ENCODE measurements at places on chromosomes 6 and 20.

DNA sequence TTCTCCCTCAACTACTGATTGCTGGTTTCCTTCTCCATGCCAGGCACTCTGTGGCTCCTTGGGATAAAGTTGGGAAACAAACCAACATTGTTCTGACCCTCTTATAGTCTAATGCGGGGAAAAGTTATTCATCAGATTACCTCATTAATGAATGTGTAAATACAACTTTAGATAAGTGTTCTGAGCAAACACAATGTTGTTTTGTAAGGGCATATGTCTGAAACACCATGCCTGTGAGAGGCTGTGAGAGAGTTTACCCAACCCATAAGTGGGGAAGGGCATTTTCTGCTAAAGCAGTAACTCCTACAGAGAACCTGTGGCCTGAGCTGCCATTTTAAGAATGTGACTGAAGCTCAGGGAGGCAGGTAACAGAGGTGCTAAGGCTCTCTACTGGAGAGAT is 283.5 kb downstream of the KHDC1L start:
- no peak for DNase-seq

- DNase-seq, result no peak
Measured at GRCh38 chr6:43722920-43723545, 35.4 kb upstream of the MRPS18A start.

DNA sequence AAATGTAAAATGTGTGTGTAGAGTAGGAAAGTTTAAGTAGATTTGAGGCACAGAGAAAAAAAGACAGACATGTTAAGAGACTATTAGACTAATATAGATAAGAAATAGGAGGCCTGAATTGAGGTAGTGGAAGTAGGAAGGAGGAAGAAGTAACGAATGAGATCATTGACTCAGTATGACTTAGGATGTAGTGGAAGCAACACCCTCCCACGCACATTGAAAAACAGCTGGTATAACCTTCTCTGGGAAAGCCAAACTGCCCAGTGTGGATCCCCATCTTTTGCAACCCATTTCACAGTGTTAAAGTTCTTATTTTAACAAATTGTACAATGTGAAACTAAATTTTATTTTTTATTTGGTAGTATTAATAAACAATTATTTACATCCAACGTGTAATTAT is 89.1 kb downstream of the GRIK2 start:
- no peak for DNase-seq

- DNase-seq, result no peak
Measured at GRCh38 chr6:158223926-158224325, 55.8 kb downstream of the GTF2H5 start.

- peak; percentile 51 for DNase-seq
Measured at GRCh38 chr20:53070706-53071392, 98.7 kb downstream of the TSHZ2 start.

DNA sequence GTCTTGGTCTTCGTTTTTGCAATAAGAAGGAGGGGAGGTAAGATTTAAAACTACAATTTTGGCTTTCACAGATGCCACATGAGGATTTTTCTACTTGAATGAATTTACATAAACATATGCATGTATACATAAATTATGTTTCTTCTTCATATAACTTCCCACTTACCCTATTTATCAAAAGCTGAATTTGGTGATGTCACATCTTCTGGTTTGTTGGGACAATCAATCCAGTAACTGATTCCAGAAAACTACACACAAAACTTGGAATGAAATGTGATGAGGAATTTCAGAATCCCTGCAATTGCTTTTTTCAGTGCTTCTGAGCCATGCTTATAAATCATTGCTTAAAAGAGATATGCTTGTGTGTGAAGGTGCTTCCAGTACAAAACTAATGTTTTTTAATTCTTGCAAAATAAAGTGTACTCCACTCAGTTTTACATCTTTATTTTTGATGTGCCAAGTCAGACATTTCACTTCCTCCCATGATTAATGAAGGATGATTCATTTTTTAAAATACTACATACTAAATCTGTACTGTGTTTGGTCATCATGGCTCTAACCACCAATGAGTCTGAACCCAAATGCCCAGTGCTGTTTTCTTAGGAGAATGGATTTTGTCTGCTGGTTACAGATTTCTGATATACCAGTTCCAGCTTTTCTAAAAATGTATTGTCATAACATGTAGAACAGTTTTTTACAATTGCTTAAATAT is 32.1 kb upstream of the RIN2 start:
- DNase-seq, result no peak

GRCh38 chr6:70834520-70834919 is 122.3 kb downstream of the B3GAT2 start:
- DNase-seq, result no peak

- DNase-seq, result peak; percentile 21
Measured at GRCh38 chr6:75934643-75935472, 137.6 kb downstream of the IMPG1 start.

DNA sequence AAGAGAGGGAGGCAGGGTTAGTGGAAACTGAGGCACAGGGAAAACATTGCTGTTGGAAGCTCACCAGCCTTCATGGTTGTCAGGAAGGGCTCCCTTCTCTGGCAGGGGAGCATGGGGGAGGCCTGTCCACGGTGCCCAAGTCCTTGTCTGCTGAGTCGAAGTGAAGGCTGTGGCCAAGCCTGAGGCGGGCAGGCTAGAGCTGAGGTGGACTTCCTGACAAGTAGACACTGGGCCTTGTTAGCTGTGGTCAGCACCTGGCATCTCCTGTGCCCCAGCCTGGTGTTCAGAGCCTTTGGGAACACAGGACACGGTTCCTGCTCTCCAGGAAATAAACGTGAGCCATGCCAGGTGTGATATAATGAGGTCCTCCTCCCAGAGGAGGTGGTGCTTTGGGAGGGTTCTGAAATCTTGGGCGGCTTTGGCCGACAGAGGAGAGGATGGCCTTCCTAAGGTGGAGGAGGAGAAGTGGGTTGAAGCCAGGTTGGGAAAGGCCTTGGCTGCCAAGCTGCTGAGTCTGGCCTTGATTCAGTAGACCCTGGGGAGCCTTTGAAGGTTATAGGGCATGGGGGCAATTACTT is 138.4 kb upstream of the RNF24 start:
- no peak for DNase-seq

DNA sequence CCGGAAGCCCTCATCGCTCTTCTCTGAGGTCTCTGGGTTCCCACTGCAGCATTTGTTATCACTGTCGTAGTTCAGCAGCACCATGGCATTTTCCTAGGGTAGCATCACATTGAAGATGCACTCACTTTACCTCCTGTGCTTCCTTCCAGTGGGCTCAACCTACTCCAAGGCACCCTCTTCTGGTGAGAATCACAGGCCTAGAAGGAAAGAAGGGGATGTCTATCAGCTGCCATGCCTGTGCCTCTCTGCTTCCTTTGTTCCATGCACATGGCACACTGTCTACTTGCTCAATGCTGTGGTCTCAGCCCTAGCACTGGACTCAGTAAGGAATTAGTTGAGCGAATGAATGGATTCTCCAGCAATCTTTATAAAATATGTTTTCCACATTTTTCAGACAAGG is 22.6 kb downstream of the CST4 start:
- DNase-seq, result no peak

DNA sequence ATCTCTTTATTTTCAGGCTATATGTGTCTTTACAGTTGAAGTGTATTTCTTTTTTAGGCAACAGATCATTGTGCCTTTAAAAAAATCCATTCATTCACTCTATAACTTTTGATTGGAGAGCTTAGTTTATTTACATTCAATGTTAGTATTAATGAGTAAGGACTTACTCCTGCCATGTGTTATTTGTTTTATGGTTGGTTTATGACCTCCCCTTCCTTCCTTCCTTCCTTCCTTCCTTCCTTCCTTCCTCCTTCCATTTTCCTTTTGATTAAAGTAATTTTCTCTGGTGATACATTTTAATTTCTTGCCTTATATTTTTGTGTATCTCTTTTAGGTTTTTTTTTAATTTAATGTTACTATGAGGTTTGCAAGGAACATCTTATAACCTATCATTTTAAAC is 1005.3 kb upstream of the EPHA7 start:
- no peak for DNase-seq

DNA sequence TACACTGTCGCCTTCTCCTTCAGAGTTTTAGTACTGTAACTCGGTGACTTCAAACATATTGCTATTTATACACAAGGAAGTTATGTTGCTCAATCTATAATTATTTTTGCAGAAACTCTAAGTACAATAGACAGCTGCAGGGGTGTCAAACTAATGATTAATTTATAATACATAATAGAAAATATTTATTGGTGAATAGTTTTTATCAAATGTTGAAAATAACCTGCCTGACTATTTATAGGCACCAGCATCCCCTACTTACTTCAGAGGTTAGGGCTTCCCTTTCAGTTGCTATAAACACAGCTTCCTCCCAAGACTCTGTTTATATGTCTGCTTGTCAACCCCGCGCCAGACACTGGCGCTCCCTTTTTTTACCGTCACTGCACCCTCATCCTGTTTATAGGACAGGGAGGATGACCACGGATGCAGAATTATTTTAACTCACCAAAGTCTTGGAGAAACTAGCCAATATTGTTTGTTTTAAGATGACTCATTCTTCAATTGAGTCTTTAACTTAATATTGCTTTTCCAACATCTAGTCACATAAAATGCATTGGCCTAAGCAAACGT is 225.0 kb downstream of the ALDH8A1 start:
- DNase-seq, result no peak

- no peak for DNase-seq
Measured at GRCh38 chr6:83459663-83460062, 28.8 kb upstream of the ME1 start.

DNA sequence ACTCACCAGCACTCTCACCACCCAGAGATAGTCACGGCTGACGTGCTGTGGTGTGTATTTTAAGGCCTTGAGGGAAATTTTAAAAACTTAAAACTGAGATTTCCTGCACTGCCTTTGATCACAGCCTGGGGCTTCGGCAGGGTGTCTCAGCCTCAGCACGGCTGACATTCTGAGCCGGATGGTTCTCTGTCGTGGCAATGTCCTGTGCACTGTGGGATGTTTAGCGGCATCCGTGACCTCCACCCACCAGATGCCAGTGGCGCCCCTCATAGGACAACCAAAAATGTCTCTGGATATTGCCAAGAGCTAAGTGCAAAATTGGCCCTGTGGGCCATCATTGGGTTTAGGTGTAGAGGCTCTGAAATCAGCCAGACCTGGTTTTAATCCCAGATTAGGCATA is 142.2 kb upstream of the KCNG1 start:
- DNase-seq, result no peak

GRCh38 chr6:134529921-134530320 is 212.0 kb upstream of the SGK1 start:
- no peak for DNase-seq

DNA sequence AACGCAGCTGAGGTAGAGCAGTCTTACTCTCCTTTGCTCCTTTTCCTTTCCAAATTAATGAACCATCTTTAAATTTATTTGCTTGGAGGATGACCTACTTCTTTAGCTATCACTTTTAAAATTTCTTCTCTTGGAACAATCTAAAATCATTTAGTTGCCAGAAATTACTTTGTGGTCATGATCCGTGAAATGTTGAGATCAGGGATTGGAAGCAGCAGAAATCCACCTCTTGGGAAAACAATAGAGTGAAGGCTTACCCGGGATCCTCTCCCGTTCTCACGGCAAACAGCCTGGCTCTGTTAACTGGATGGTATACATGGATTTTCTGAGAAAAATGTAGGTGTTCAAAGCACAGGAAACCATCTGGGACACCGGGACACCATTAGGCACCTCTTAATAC is 7.7 kb downstream of the AKAP12 start:
- DNase-seq, result no peak

GRCh38 chr6:161228921-161229591 is 44.8 kb downstream of the AGPAT4 start:
- no peak for DNase-seq

DNA sequence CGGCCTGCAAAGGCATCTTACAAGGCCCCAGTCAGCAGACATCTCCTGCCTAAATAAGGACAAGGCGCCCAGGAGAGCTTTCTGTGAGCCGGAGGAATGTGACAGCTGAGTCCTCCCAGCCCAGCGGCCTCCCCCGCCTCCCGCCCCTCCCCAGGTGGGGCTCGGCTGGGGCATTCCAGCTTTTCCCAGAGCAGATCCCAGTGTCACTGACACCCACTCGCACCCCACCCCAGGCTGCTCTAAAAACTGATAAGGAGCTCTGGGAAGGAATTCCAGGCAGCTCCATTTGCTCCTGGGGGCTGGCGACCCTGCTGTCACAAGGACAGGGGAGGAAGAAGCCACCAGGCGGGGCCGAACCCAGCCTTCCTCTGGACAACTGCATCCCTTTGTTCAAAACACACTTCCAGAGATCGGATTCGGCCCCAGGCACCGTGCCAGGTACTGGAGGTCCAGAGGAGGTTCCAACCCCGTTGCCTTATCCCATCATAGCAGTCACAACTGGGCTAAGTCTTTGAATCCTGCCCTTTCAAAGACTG is 49.7 kb downstream of the JPH2 start:
- no peak for DNase-seq

GRCh38 chr20:31475472-31476293 is 595 bp downstream of the REM1 start:
- DNase-seq, result no peak

GRCh38 chr6:18425218-18425617 is 38.1 kb downstream of the RNF144B start:
- DNase-seq, result no peak

GRCh38 chr6:133955582-133956415 is 2.8 kb downstream of the TBPL1 start:
- DNase-seq, result no peak

DNA sequence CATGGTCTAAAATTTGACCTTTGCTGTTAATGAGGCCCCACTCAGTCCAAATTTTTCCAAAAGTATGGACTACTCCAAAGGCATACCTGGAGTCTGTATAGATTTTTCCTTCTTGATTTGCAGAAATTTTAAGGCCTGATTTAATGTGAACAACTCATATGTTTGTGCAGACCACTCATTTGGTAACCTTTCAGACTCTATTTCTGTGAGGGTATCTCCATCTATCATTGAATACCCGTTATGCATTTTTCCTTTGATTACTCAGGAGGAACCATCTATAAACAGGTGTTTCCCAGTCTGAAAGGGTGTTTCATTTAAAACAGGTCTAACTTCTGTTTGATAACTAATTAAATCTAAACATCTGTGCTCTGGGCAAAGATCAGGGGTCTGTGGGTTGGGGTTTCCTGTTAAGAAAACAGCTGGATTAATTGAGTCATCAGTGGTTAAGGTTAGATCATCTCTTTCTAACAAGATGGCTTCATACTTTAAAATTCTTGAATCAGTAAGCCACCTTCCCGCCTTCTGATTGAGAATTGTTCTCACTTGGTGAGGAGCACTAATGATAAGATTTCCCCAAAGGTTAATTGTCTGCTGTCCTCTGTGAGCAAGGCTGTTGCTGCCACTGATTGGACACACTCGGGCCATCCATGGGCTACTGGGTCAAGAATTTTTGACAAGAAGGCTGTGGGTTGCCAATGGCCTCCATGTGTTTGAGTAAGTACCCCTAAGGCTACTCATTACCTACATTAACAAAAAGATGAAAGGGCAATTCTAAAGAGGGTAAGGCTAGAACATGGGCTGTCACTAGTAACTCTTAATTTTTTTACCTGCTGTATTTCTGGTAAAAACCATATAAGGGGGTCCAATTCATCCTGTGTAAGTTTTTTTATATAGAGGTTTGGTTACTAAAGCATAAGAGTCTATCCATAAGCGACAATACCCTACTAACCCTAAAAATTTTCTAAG is 24.1 kb downstream of the HLA-B start:
- no peak for DNase-seq

- no peak for DNase-seq
Measured at GRCh38 chr6:150683320-150683719, 83.6 kb downstream of the PLEKHG1 start.

All from stimulated activated CD4-positive, alpha-beta T cell treated with anti-CD3 and anti-CD28 coated beads, Interleukin-2, amount 100 ng/mL, for 24 hours (primary cell).